ENCODE measurements at places on chromosomes 6 and 20.

DNA sequence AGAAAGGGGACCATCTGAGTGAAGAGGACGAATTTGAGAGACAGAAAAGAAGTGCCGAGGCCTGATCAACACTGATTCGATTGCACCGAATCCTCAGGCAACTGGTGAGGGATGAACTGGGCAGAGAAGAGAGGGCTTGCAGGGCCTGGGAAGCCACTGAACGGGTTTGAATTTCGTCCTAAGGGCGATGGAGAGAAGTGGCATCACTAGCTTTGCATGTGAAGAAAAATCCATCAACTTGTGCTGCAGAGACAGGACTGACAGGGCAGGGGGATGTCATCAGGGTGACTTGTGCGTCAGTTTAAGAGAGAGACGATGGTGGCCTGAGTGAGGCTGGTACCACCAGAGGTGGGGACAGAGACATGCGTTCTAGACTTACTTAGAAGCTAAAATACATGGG, 73.7 kb upstream of the SLC22A23 start:
- DNase-seq: no peak

- DNase-seq: no peak
These were observed 1060.3 kb downstream of the KIF16B start for GRCh38 chr20:15512916-15513315.

DNA sequence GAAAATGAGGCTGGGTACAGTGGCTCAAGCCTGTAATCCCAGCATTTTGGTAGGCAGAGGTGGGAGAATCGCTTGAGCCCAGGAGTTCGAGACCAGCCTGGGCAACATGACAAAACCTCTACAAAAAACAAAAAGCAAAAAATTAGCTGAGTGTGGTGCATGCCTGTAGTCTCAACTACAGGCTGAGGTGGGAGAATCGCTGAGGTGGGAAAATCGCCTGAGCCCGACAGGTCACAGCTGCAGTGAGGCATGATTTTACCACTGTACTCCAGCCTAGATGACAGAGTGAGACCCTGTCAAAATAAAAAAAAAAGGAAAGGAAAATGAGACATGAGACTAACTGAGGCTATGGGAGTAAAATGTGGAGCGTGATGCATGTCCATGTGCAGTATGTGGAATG, 88.0 kb upstream of the CD83 start:
- no peak for DNase-seq

- no peak for DNase-seq
These were observed 89.2 kb downstream of the ARID1B start for GRCh38 chr6:156866220-156867015.

- no peak for DNase-seq
These were observed 106.8 kb upstream of the RIPOR2 start for GRCh38 chr6:25042536-25042935.

- DNase-seq: no peak
These were observed 13.0 kb downstream of the RIPOR3 start for GRCh38 chr20:50678169-50678898.

GRCh38 chr20:48957533-48957932, 36.0 kb downstream of the ARFGEF2 start:
- DNase-seq: no peak

GRCh38 chr20:10217721-10218410, 764 bp upstream of the SNAP25 start:
- peak; percentile 42 for DNase-seq

DNA sequence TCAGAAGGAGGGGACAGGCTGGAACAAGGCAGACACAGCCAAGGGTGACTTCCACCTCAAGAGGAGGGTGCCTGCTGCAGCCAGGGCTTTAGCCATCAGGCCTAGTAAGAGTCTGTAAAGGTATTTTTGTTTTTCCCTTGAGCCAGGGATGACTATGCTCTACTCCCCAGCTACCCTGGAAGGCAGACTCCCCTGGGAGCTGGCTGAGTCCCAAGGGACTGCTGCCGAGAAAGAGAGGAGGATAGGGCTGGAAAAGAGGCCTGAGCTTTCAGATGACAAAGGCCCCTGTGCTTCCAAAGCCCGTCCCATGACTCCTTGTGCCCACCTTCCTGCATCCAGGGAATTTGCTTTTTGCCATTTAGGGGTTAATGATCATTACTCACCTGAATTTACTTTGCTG, 14.0 kb upstream of the GSTA4 start:
- no peak for DNase-seq

DNA sequence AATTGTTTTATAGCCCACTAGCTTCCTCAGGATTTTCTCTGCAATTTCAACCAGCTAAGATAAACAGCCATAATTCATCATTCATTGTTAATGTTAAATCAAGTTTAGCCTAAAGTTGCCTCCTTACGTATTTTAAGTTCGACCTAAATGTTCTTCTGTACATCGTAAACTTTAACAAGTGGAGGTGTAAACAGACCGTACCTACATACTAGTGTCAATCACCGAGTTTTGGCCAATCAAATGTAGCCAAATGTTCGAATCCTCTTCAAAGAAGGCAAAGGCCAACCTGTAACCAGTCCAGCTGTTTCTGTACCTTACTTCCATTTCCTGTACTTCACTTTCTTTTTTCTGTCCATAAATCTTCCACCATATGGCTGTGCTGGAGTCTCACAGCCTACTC, 13.5 kb downstream of the MBOAT1 start:
- no peak for DNase-seq

- DNase-seq: no peak
These were observed 50.0 kb upstream of the NOX3 start for GRCh38 chr6:155505608-155505989.

DNA sequence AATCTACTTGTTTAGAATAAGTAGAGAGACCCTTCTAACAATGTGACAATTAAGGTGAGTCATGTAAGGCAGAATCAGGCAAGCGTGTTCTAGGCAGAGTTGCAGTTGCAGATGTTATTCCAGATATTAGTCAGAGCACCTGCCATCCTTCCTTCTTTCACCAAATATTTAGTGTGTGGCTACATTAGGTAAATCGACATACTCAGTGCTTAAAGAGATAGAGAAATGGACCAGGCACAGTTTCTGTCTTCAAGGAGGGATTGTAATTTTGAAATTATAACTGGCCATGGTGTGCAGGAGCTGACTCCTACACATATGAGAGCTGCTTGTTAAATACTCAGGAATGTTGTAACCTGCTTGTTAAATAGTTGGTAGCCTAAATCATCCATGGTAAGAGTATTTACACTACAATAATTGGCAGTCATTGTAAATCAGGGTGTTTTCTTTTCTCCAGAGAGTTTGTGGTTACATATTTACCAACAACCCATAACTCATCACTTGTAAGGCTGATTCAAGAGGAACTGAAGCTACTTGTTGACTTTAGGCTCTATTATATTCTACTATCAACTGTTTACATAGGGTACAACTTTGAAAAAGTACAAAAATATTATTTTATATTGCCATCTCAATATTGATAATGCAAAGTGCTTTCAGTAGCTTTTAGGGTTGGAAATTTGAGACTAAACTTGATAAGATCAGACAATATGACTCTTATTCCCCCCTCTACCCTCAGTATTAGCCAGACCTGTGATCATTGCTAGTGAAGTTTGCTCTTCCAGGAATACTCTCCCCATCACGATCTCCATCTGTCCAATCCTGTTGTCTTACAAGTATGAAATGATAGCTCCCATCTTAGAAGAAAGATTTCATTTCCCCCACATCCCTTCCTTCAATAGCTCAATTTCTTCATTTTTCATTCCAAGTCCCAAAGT, 607.1 kb downstream of the COL12A1 start:
- no peak for DNase-seq

DNA sequence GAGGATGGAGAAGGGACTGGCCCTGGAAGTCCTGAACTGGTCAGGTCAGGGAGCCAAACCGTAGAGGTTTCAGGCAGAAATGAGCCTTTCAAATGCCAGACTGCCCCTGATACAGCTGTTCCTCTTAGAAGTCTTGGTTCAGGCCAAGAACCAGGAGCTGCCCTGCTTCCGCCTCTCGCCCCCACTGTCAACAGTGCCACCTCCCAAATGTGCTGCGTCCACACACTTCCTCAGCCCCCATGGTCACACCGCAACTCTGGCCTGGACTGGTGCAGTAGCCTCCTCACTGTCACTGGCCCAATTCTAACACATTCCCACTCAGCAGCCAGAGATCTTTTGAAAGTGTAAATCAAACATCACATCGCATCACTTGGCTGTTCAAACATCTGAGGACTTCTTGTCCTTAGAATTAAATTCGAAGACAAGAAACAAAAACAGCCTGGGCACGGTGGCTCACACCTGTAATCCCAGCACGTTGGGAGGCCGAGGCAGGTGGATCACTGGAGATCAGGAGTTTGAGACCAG, 69.7 kb downstream of the STK35 start:
- no peak for DNase-seq

DNA sequence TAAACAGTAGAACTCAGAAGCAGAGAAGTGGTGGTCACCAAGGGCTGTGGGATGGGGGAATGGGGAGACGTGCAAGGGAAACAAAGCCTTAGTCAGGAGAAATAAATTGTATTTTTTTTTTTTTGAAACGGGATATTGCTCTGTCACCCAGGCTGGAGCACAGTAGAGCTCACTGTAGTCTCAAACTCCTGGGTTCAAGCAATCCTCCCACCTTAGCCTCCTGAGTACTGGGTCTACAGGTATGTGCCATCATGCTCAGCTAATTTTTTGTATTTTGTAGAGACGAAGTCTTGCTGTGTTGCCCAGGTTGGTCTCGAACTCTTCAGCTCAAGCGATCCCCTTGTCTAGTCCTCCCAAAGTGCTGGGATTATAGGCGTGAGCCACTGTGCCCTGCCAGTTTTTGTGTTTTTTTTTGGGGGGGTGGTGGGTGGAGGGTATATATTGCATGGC, 3.4 kb downstream of the HSPA1B start:
- no peak for DNase-seq

- DNase-seq: no peak
These were observed 703.4 kb downstream of the EPHA7 start for GRCh38 chr6:92715991-92716390.

DNA sequence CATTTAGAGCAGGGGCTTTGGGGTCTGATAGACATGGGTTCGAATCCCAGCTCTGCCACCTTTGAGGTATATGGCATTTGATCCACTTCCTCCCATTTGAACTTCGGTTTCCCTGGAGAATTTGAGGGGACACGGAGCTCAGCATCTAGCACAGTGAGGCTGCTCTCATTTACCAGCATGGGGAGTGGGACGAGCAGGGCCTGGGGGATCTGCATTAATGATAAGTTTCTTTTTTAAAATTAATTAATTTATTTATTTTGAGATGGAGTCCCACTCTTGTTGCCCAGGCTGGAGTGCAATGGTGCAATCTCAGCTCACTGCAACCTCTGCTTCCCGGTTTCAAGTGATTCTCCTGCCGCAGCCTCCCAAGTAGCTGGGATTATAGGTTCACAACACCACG, 52.6 kb downstream of the VSTM2L start:
- no peak for DNase-seq

Measured in NCI-H2081 treated with DMSO at 0.1 percent for 48 hours (cell line).